C1 segment of cervical spinal cord (tissue), 14 donors: ENCODE measurements at places on chromosomes 3 and 15.
A peak's percentile ranks its signal among the peaks of the same experiment; 100 is the strongest.

GRCh38 chr3:12288182-12289129 is at the start of gene PPARG:
Gene PPARG (plus strand): TSS chr3:12289070. CDS start chr3:12379712, 90,642 bp downstream.
- no peak for DNase-seq

DNA sequence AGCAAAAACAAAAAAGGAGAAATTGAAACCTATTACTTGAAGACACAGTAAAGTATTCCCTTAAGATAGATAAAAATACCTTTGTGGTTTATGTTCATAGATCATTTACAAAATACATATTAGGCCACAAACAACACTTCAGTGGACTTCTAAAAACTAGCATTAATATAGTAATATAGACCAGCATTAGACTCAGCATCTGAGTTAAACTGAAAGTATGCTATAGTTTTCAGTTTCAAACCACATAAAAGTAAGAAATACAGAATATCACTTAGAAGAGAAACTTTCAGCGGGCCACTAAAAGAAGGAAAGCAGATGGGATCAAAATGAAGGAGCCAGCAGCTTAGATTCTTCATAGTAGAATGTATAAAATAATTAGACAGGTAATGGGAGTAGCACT is 86.6 kb downstream of the MSL2 start:
- no peak for DNase-seq

DNA sequence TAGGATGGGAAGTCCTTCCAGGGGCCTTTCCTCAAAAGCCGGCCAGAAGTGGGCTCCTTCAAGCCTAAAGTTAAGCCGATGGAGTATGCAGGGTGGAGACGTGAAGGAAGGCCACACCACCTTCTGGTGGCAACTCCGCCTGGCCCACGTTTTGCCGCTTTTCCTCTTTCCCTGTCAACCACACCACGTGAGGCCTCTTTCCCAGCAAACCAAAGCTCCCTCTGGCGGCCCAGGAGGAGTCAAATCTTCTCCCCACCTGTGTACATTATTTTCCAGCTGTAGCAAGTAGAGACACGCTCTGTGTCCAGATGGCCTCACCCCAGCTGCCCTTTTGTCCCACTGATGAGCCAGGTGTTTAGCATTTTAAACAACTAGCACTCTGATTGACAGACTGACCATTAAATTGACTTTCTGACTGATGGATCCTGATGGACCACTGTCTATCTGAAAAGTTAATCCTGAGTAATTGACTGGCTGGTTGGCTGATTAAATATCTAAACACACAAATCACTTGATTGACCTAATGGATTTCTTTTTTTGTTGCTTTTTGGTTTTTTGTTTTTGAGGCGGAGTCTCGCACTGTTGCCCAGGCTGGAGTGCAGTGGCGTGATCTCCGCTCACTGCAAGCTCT is 59.6 kb upstream of the ZBTB38 start:
- peak; percentile 9 for DNase-seq

DNA sequence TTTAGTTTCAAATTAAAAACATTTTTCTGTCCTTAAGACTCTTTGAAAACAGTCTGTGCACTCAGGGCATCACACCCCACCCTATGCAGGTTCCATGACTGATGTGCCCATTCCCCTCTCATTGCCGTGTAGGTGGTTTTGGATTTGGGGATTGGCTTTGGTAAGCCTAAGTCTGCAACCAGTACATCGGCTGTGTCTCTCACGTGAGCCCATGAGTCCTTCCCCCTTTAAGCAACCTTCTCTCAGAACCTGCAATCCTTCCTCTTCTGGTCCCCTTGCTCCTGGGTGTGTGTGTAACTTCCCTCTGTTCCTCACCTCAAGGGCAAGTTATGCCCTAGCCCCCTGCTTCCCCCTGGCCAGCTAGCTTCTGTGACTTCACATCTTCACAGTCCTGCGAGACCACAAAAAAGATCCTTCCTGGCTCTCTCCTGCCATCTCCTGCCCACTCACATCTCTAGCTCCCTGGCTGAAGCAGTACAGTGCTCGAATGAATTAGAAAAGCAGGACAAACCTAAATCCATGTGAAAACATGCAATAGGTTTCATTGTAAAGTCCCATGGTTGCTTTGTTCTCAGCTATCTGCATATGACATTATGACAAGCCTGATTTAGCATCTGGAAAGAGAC is 126.7 kb downstream of the UACA start:
- no peak for DNase-seq

DNA sequence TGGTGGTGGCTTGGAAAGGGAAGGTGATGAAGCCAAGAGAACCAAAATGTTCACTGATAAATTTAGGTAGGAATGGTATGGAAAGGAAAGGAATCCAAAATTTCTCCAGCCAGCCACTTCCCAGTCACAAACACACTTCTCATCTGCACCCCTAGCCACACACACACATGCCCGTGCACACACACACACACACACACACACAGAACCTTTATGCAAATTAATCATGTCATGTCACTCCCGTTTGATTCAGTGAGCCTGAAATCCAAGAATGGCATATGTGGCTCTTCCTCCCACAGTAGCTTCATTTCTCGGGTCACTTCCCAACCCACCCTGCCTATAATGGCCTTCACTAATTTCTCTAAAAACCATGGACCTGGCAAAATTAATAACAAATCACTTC is 3.1 kb upstream of the HLTF start:
- no peak for DNase-seq

- no peak for DNase-seq
These were observed 51.2 kb downstream of the GASK1A start for GRCh38 chr3:43030162-43030935.
